ENCODE measurements at places on chromosomes 1 and 21.

GRCh38 chr1:183000167-183000962, 22.9 kb upstream of the LAMC1 start:
- DNase-seq: no peak

DNA sequence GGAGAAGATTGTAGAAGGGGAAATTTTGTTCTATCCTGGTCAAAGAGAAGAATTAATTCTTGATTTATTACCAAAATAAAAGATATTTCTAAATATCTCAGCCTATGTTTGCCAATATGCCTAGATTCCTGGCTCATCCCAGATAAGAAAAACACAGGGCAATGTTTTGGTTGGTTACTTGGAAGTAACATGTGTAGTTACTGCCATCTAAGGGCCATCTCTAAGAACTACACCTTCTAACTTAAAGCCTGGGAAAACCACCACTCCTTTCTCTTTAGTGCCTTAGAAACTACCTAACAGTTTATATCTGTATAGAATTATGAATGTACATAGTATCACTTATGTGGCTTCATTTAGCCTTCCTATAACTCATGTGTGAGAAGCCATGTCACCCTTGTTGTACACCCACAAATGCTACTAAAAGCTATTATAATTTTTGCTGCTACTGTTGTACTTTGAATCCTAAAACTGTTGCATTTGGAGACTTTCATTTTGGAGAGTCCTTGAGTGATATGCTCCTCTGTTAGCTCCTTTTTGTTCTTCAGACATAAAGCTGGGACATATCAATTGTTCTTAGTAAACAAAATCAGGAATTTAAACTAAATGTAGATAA, 4.5 kb downstream of the AIM2 start:
- no peak for DNase-seq

GRCh38 chr1:17270891-17271765, 22.2 kb downstream of the PADI3 start:
- DNase-seq: no peak

- DNase-seq: no peak
These were observed 55.0 kb downstream of the CNIH3 start for GRCh38 chr1:224671076-224671475.

- DNase-seq: peak; percentile 15
These were observed 85.4 kb upstream of the OLIG2 start for GRCh38 chr21:32940079-32941014.

DNA sequence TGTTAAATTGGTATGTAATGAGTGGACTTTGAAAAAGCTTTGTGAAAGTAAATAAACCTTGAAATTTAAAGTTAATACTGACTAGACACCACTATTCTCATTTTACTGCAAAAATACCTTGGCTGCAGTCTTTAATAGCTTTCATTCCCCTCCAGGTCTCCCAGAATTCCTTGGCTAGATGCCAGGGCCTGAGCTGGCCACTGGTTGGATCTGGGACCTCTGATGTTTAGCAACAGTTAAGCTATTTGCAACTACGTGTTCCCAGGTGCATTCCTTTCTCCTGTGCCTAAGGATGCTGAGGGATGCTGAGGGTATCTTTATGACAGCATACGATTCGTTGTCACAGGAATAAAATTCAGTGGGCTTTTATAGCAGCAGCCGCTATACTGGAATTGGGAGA, 938.7 kb downstream of the TTLL7 start:
- DNase-seq: no peak

DNA sequence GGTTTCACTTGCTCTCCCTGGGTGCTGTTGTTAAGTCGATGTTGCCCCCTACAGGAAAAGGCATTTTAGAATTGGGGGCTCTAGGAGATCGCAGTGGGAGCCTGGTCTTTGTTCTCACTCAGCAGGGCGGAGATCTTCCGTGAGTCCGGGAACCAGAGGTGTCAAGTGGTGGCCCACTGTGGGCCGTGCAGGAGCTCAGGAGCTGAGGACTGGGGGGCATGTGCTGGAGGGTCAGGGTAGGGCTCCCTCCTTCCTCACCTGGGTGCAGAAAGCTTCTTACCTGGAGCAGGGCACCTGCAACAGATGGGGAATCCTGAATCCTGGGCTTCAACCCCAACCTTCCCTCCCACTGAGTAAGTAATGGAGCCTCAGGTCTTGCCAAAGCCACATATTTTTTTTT, 392.7 kb downstream of the NPHP4 start:
- no peak for DNase-seq

- DNase-seq: no peak
These were observed 10.0 kb upstream of the OVAAL start for GRCh38 chr1:180548686-180549317.

- DNase-seq: no peak
These were observed 288.2 kb upstream of the VAMP3 start for GRCh38 chr1:7482772-7483495.

DNA sequence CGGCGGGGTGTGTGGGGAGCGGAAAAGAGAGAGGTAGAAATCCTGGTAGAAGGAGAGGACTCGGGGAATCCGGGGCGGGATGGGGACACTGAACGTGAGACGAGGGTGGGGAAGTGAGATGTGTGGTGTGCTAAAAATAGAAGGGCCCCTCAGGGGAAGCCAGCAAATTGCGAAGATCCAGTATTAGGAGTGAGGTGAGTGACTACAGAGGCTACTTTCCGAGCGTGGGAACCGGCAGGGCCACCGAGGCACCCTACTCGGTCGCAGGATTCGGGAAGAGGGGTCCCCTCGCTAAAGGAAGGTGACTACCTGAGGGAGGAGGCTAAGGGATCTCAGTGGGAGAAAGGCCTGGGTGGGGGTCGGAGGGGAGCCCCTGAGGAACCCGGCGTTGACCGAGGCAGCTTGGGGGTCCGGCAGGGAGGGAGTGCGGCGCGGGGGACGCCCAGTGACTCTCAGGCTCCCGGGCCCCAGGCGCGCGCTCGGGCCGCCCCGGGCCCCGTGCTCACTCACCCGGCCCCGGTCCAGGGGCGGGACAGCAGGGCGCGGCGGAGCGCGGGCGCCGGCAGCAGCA, 318 bp downstream of the ALDH4A1 start:
- no peak for DNase-seq

DNA sequence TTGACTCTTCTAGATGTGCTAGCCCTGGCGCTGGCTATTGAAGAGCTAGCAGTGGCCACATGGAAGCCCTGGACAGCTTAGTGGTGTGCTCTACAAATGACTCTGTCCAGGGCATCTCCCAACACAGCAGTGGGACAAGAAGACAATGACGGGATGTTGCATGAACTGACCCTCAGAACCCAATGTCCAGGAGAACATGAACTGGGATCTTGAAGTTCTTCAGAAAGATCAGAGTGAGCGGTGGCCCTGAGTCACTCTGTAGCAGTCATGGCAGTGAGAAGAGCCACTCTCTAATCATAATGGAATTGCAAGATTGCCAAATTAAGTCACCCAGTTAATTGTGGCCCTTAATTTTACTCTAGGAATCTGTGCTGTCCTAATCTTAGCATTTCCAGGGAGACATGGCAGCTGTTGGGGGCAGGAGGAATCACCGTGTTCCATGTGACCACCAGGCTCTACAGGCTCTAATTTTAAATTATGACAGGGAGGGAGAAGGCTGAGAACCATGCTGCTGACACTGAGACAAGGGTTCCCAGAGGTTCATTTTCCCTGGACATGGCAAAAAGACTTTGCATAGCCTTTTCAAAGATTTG, 10.2 kb upstream of the OBSCN start:
- DNase-seq: no peak

GRCh38 chr1:168288311-168289052, 7.8 kb downstream of the TBX19 start:
- no peak for DNase-seq

- DNase-seq: peak; percentile 33
These were observed 165.7 kb downstream of the NCAM2 start for GRCh38 chr21:21163904-21164303.

DNA sequence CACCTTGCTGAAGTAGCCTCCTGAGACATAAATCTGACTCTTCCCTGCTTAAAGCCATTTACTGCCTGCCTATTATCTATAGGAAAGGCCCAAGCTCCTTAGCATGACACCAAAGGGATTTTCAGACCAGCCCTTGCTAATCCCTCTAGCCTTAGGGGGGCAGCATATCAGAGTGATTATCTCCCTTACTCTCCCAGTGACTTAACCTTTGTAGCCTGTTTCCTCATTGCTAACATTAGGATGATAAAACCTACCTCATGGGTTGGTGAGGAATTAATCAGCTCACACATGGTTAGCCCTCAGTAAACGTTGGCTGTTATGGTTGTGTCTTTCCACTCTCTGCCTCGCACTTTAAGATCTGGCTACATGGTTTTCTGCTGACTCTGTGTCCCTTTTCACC, 70.1 kb downstream of the ROR1 start:
- no peak for DNase-seq

DNA sequence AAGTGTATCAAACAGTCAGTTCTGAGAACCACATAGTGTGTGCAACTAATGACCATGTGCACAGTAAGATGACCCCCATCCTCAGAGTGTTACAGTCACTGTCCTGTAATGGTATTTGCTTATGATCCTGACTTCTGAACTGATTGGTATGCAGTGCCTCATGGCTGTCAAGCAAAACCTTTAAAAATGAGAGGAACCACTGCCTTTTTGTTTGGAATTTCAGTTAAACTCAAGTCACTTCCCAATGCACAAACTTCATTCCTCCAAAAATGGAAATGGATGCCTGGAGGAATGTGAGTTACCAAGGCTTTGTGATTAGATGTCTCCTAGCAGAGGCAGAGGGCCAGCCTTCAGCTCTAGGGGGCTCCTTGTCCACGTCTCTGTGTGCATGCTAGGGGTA, 10.5 kb downstream of the C1orf198 start:
- DNase-seq: no peak

GRCh38 chr1:91732291-91733107, 153.5 kb downstream of the TGFBR3 start:
- peak; percentile 59 for DNase-seq

- no peak for DNase-seq
These were observed 86.3 kb downstream of the MPZL1 start for GRCh38 chr1:167808104-167808503.

- no peak for DNase-seq
These were observed 16.5 kb downstream of the NADK start for GRCh38 chr1:1761504-1762376.

DNA sequence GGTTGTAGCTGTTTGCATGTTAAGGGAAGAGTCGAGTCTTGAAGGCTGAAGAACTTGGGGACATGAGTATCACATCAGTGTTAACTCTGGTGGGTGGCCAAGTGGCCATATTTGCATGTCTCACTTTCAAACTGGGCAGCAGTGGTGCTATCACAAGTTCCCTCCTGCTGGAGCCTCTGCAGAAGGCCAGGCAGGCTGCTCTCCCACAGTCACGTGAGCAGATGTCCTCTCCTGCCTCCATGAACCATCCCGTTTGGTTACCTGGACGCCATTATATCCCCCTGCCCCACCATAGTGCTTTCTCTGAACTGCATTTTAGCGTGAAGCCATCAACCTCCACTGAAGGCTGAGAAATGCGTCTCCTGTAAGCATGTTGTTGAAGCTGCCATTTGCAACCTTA, 205.1 kb upstream of the LMO4 start:
- no peak for DNase-seq

GRCh38 chr1:179164494-179164893, 65.0 kb downstream of the ABL2 start:
- DNase-seq: no peak

GRCh38 chr1:61953076-61953789, 211.0 kb downstream of the PATJ start:
- DNase-seq: no peak

DNA sequence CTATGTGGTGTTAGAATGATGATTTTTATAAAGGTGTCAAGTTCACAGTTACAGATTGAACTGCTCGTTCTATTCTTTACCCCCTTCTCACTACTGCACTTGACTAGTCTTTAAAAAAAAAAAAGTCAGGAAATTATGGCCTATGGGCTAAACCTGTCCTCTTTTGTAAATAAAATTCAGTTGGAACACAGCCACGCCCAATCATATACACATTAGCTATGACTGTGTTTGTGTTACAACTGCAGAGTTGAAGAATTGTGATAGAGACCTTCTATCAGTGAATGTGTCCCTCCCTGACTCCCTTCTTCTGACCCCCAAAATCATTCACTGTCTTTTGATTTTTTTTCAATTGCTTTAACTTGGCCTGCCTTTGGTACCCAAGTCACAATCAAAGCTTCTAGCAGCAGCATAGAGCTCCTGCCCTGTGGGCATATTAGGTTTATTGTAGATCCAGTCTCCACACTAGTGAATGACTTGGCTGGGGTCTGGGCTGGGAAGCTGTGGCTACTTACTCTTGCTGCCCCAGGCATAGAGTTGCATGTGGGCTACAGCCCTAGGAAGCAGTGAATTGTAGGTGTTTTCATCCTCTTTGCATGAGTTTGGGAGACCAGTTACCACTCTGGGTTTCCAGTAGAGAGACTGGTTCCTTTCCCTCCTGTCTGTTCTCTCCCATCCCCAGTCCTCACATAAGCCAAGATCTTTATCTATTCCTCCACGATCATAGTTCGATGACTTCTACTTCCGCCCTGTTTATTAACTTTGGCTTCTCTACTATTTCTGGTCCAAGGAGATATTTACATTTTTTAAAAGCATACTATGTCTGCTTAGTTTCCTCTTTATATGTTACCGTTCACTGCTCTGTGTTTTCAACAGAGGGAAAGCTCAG, 249.9 kb downstream of the FMN2 start:
- no peak for DNase-seq

DNA sequence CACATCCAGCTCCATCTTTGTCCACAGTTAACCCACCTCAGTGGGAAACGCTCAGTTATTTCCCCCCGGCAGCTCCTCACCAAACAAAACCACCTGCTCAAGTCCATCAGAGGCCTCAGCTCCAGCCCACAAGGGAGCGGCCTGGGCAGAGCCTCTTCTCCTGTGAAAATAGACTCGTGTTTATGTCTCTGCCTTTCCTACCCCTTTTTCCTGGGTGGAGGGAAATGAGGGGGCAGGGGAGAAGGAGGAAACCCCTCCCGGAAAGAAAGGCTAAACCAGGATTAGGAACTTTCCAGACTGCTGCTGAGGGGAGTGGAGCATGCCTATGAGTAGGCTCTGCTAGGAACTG, 81.6 kb downstream of the PAX7 start:
- no peak for DNase-seq

DNA sequence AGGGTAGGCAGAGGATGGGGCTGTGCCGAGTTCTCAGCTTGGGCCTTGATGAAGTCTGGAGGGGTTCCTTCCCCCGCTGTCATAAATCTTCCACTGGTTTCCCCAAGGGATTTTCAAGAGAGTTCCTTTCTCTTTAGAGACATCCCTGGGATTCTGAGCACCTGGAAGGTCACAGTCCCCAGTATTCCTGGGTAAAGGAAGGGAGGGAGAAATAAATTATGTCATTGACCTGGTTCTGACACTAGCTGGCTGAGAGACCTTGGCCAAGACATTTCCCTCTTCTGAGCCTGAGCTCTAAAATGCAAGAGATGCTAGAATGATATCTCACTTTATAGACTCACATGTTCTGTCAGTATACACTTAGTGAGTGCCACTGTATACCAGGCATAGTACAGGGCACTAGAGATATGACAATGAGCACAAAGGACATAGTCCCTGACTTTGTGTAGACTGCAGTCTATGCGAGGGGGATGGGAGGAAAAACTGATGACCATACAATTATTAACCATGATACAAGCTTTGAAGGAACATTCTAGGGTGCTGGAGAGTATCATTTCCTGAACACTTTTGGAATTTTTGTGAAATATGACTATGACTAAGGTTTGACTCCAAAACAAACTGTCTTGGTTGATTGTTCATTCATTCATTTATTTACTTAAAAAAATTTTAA, 165.8 kb upstream of the JUN start:
- DNase-seq: no peak
